ENCODE measurements at places on chromosomes 1 and 21.
A peak's percentile ranks its signal among the peaks of the same experiment; 100 is the strongest.

GRCh38 chr1:27789540-27790041, 16.6 kb downstream of the STX12 start:
- peak; percentile 21 for DNase-seq

- DNase-seq, result no peak
These were observed 55.8 kb upstream of the ADAMTS1 start for GRCh38 chr21:26900980-26901379.

GRCh38 chr1:228206582-228207351, 1.1 kb upstream of the OBSCN start:
- DNase-seq, result peak; percentile 37

DNA sequence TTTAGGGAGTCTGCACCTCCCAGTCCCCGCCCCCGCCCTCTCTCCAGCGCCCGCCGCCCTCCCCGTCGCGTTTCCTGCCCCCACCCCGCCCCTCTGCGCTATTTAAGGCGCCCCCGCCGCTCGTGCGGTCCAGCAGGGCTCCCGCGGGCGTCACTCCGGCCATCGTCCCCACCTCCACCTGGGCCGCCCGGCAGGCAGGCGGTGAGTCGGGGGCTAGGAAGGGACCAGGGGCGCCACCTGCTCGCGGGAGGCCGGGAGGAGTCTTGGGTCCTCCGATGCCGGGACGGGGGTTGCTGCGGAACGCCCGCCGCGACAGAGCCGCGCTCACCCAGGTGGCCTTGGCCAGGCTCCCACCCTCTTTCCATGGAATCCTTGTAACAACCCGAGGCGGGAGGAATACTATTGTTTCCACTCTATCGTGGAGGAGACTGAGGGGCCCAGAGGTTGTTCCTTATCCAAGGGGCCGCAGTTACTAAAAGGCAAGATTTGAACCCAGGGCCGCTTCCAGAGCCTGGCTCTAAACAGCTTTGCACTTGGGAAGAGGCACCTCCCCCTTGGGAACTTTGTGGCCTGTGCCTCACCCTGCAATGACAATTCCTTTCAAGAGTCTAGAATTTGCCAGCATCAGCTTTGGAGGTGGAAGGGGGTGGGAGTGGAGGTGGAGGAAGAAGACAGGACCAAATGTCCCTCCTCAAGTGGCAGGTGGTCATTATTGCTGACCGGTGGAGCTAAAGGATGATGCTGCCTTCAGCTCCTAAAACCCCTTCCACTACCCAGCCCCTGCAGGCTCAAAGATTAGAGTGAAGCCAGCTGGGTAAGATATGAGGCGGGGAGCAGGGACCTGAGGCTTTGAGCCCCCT, at the start of gene GJA4:
GJA4 (plus strand) TSS at position 132 of the 860 bp plus-strand sequence. CDS start 1,215 bp downstream, outside the sequence.
- no peak for DNase-seq

- DNase-seq, result peak; percentile 37
These were observed 86.1 kb downstream of the OMA1 start for GRCh38 chr1:58460469-58460868.

- DNase-seq, result no peak
These were observed 2.7 kb upstream of the TMEM61 start for GRCh38 chr1:54977533-54978297.

DNA sequence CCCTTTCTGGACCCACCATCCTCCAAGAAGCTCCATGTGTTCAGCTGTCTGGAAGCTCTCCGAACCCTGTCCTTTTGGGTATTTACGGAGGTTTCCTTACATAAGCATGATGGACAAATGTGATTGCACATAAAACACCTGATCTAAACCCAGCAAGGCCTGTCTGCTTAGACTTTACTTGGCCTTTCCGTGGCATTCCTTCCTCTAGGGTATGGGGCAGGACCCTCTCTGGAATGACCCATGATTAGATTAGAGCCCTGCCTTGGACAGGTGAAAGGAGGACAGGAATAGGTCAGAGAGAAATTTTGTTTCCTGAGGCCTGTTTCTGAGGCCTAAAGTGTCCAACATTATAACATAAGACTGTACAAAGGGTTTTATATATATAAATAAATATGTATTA, 16.9 kb downstream of the PTPRU start:
- DNase-seq, result no peak

DNA sequence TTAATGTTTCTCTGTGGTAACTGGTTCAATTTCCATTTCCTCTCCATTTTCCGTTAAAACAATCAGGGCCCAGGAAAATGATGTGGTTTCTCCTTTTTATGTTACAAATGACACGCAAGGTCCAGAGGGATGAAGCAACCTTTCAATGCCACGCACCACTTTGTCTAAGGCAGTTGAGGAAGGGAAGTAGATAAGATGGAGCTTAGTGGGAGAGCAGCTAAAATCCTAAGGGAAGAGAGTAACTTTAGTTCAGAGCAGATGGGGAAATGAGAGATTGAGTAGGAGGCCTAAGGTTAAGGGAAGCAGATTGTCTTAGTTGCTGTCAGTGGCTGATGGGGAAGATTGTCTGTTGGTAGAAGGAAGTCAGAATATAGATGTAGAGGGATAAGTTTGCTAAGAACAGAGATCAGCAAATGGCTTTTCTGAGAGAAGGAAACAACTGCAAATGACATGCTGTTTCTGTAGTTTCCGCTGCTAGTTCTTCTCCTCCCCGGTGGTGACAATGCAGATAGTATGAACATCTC, 660 bp downstream of the CD1C start:
- no peak for DNase-seq

DNA sequence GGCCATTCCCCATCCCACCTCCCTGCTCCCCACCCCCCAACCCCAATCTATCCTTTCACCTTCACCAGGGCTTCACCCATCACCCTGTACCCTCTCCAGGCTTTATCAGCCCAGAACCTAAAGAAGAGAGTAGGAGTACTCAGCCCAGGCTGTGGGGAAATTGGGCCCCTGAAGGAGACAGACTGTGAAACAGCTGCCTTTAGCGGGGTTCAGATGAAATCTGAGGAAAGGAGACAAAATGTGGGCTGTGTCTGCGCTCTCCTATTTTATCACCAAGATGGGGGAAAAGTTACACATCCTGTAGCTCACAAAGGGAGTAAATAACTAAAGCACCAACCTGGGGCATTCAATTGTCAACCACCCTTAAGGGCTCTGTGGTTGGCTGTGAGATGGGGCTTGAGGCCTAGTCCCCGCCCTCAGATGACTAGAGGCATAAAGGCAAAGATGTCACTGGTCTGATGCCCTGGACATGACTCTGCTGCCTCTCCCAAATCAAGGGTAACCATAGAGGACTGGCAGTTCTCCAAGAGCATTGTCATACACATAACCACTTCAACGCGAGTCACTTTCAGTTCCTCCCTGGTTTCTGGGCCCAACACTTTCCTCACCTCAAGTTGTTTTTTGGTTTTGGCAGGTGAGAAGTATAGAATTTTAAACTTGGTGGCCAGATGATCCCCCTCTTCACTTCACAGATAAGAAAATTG, 30.0 kb downstream of the SLC27A3 start:
- DNase-seq, result no peak

DNA sequence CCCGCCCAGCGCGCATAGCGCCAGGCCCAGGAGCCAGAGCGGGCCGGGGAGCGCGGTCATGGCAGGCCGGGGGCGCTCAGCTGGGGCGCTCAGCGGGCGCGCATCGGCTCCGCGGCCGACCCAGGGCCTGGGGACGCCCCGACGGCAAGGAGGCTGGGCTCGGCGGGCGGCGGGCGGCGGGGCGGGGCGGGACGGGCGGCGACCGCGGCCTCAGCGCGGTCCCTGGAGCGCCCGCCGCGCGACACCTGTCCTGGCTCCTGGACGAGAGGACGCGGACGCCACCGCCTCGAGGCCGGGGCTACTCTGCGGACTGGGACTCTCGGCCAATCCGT, 273 bp downstream of the BMP8B start:
- DNase-seq, result no peak

- no peak for DNase-seq
These were observed 173.6 kb downstream of the RERE start for GRCh38 chr1:8643542-8644536.

- DNase-seq, result no peak
These were observed 25.1 kb upstream of the MROH9 start for GRCh38 chr1:170910273-170910672.

GRCh38 chr1:201533836-201534235, 5.1 kb upstream of the NAV1 start:
- DNase-seq, result no peak

DNA sequence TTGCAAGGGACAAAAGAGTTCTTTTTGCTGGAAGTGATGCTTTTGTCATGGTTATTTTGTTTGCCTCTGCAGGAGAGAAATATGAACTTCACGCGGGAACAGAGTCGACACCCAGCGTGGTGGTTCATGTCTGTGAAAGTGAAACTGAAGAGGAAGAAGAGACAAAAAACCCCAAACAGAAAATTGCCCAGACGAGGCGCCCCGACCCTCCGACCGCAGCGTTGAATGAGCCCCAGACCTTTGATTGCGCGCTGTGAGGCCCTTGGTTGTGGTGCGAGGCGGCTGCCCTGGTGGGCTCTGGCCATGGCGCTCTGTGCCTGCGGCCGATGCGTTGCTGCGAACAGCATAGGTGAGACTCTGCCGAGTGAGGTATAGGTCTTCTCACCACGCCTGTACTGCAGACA, 20.9 kb upstream of the NCMAP start:
- DNase-seq, result no peak

GRCh38 chr1:228417483-228418203, 982 bp upstream of the TRIM17 start:
- DNase-seq, result no peak

- no peak for DNase-seq
These were observed 55.9 kb downstream of the HHAT start for GRCh38 chr1:210384625-210385024.

All from hepatocyte (in vitro differentiated cells).